CD4-positive, alpha-beta T cell treated with Interleukin-1 beta for 1 hour (primary cell): ENCODE measurements at places on chromosomes 6 and 20.

GRCh38 chr6:39298061-39298460 lies 16.2 kb downstream of the KCNK17 start:
- no peak for DNase-seq

DNA sequence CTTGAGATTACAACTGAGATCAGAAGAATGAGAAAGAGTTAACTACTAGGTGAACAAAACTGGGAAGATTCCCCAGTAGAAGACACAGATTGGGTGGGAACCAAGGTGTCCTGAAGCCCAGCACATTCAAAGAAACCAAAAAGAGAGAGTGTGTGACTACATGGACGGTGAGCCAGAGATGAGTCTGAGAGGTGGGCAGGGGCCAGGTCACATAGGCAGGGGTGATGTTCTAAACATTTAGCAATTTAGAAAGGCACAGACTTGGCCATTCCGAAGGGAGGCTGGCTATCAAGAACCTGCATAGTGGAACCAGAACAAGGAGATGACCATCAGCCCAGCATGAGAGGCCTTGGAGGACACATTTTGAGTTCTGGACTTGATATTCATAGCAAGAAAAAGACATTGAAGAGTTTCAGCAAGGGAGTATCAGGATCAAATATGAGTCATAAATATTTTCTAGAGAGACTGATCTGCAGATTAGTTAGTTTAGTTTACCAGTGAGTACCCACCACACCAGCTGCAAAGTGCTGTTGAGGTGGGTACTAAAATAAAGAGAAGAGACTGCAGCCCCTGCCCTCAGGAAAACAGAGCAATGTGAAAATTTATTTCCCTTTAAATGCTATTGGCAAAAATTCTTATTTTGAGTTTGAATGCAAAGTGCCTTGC lies 340.5 kb upstream of the PRDM1 start:
- DNase-seq = no peak

GRCh38 chr6:112389361-112389760 lies 42.2 kb downstream of the RFPL4B start:
- no peak for DNase-seq

GRCh38 chr20:53128004-53128403 lies 155.8 kb downstream of the TSHZ2 start:
- no peak for DNase-seq

GRCh38 chr20:37980383-37980782 lies 52.9 kb downstream of the TTI1 start:
- DNase-seq = no peak

DNA sequence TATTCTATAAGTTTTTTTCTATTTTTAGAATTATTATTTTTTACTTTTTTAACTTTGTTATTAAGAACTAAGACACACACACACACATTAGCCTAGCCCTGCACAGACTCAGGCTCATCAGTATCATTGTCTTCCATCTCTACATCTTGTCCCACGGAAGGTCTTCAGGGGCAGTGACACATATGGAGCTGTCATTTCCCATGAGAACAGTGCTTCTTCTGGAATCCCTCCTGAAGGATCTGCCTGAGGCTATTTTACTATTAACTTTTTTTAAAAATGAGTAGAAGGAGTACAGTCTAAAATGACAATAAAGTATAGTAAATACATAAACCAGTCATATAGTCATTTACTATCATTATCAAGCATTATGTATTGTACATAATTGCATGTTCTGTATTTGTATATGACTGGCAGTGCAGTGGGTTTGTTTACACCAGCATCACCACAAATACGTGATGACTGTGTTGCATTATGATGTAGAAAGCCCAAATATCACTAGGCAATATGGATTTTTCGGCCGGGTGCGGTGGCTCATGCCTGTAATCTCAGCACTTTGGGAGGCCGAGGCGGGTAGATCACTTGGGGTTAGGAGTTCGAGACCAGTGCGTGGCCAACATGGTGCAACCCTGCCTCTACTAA lies 57.9 kb downstream of the HIVEP1 start:
- DNase-seq = no peak

DNA sequence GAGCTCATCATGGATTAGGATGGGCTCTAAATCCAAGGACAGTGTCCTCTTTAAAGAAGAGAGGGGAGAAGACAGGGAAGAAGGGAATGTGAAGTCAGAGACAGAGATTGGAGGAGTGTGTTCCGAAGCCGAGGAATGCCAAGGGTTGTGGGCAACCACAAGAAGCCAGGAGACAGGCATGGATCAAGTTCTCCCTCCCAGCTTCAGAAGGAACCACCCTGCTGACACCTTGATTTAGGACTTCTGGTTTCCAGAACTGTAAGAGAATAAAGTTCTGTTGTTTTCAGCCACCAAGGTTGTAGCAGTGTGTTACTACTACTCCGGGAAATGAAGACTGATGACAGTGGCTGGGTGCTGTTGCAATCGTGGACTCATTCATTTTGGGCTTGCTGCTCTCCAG lies 120.1 kb downstream of the RPS12 start:
- no peak for DNase-seq
